ENCODE measurements at places on chromosomes 3 and 15.

- DNase-seq = no peak
These were observed 14.2 kb upstream of the CP start for GRCh38 chr3:149235599-149236424.

DNA sequence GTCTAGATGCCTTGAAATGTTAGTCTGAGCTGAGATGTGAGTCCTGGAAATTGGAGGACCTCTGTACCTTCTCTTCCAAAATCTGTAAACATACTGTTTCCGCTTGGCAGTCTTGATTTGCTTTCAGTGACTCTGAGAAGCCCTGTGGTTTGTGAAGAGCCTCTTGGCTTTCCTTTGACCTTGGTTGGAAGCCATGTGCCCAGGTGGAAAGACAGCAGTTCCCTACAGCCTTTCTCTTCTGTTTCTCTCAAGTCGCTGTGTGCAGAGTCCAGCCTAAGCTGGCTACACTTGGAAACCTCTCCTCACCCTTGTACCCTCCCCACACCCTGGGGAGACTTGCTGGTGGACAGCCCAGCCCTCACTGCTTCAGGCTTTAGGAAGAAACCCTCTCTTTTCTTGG is 129.8 kb upstream of the CTDSPL start:
- DNase-seq = no peak

DNA sequence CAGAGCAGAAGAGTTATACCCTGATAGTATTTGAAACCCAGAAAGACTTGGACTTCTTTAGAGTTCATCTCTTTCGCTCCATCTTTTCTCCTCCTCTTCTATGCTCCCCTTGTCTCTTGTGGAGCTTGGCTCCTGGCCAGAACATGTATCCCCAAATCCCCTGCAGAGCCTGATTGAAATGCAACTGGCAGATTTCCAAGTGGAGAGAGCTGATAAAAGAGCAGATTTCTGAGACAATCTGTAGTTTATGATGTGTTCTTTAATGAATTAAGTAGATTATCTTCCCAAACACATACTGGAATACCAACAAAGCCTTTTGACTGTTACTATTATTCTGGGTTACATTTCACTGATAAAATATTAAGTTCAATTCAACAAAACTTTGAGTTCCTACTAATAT is 33.4 kb downstream of the UNC13C start:
- DNase-seq = no peak

- no peak for DNase-seq
These were observed 150.5 kb upstream of the IQSEC1 start for GRCh38 chr3:13223574-13224237.

GRCh38 chr3:71956069-71956340 is 171.1 kb upstream of the PROK2 start:
- DNase-seq = no peak

GRCh38 chr3:20310629-20311028 is 124.6 kb upstream of the SGO1 start:
- DNase-seq = no peak

DNA sequence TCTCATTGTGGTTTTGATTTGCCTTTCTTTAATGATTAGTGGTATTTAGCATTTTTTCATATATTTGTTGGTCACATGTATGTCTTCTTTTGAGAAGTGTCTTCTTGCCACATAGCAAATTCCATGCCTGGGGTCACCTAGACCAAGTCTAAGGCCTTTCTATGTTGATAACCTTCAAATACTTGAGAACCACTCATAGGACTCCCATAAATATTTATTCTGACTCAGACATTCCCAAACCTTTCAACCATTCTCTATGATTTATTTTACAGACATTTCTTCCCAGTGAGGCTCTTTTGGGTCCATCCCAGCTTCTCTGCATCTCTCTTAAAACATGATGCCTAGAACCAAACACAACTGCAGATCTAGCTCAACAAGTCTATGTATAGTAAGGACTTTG is 69.2 kb downstream of the ATP8B4 start:
- no peak for DNase-seq

- DNase-seq = no peak
These were observed 50.9 kb upstream of the MRPL3 start for GRCh38 chr3:131553495-131554247.

DNA sequence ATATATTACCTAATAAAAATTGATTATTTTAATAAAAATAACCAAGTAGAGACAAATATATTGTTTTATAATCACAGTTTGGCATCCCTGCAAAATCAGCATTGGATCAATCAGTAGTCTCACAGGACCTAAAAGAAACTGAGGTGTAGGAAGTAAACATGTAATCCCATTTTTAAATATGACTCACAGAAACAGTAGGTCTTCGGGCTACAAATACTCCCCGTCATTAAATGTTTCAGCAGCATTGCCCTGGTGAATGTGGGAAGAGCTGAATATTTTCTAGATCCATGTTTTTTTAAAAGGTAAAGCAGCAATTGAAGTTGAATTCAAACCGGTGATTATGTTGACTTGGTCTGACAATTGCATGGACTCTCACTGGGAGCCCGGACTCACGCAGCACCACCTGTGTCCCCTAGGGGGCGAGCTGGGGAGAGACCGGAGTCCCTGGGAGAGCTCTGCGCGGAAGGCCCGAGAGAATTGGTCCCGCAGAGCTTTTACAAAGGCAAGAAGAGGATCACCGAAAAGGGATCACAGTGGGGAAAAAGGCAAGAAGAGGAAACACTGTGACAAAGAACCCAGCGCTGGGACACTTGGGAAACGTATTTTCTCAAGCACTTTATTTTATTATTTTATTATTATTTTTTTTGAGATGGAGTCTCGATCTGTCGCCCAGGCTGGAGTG is 17.2 kb upstream of the USP3 start:
- peak; percentile 82 for DNase-seq

- no peak for DNase-seq
These were observed 774 bp downstream of the IMP3 start for GRCh38 chr15:75639191-75639708.

- DNase-seq = peak; percentile 36
These were observed 6.9 kb upstream of the PPP1R2 start for GRCh38 chr3:195549931-195550519.

GRCh38 chr15:48475600-48476395 is 144.6 kb downstream of the DUT start:
- DNase-seq = no peak

DNA sequence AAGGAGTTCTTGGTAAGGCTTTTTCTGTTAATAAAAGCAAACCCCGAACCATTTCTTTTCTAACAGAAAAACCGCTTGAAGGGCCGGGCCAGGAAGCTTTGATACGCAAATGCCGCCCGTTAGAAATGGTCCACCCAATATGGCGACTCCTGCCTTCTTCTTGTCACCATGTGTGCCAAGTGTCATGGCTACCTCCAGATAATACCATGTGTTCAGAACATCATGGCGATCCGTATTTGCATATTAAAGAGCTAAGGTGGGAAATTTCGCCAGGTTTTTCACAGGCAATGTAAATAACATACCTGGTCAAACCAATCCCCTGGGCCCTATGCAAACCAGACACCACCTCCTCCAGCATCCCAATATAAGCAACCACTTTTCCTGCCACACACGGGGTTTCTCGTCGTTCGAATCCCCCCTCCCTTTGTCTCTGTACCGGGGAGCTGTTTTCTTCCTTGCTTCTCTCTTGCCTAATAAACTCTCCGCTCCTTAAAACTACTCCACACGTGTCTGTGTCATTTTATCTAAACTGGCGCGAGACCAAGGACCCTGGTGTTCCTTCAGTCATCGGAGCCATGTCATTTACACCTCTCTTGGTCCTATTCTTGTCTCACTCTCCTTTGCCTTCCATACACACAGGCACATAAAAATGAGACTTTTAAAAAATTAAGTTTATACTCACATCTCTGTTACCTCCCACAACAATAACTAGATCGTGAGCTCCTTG is 34.5 kb downstream of the NCEH1 start:
- DNase-seq = no peak

GRCh38 chr3:61674596-61674995 is 113.2 kb downstream of the PTPRG start:
- DNase-seq = no peak

GRCh38 chr15:84749111-84749991 is 959 bp downstream of the ZNF592 start:
- peak; percentile 30 for DNase-seq

GRCh38 chr15:49506341-49506740 is 83.3 kb downstream of the FGF7 start:
- no peak for DNase-seq

DNA sequence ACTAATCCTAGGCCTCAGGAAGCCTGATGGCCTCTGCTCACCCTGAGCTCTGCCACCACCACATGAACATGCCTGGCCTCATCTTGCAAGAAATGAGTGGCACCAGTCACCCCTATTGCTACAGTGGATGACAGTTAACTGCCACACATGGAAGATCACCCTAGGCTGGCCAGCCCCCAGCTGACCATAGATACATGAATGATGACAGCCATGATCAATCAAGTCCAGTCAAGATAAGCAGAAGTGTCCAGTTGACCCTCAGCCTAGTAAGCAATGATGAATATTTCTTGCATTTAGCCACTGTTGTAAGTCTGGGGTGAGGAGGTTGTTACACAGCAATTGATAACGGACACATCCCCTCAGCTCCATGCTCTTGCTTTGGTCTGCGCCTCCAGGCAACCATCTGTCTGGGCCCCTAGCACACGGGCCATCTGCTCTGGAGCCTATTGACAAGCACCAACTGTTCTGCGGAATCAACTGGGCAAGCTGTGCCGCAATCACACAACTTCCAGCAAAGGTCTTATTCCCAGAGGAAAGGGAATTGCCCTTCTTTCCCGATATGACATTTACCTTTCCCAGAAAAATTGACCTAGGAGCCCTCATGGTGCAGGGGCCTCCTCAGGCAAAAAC is 2.2 kb upstream of the LYZL4 start:
- DNase-seq = no peak

DNA sequence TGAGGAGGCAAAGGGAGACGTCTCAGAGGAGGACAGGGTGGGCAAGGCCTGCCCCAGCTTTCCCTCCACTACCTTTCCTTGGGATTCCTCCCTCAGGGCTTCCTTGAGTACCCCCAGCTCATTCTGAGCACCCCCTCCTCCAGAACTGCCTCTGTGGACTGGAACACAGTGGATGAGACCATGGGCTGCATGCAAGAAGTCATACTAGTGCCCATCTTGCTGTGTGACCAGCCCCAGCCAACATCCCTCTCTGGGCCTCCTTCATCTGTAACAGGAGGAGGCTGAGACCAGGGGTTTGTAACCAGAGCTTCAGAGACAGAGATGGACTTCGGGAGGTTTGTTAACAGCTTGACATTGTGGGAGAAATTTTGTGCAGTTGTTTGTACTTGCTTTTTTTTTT is 25.6 kb downstream of the FEM1B start:
- no peak for DNase-seq

GRCh38 chr3:70646635-70647034 is 334.2 kb upstream of the MDFIC2 start:
- DNase-seq = no peak

DNA sequence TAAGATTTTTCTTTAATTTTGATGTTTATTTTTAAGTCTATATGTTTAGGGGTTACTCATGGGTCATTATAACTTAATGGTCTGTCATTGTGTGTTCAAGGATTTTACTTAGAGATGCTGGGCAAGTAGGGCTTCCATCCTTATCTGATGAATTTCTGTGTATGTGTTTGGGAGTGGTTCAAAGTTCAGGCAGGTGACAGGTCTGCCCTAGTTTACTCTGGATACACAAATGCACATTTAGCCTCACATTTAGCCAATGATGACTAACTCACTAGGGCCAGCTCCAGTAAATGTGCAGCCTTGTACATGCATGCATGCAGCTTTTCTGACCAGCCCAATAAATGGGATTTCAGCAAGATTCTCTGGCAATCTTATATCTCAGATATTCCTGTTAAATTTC is 554.1 kb downstream of the SI start:
- DNase-seq = no peak

DNA sequence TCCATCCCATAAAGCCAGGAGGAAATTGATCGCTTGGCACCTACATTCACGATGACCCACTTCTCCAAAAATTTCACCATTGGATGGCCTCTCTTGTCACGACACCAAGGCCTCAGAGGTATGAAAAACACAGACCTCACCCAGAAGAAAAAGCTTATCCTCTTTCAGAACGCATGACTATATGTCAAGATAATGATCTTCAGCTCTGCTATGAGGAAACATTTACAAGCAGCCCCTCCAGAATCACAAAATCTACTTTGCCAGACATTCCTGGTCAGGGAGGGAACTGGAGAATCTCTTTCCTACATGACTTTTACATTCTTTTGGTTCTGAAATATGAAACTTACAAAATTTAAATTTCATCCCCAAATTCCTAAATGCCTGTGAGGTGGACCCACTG is 122.7 kb downstream of the WNT5A start:
- DNase-seq = no peak

DNA sequence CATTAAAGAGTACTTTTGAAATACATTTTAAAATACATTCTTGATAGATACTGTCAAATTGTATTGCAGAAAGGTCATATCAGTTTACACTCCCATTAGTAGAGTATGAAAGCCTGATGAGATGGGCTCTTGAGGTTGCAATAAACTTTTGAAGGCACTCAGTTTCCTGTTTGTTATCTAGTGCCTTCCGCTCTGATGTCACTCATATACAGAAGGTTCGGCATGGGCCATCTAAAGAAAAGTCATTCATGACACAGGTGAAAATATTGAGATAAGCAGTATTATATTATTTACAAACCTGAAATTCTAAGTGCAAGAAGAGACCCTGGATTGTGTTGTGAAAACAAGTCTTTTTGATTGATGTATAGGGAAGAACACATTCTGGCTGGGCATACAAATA is 36.5 kb upstream of the DENND4A start:
- no peak for DNase-seq

- DNase-seq = no peak
These were observed 2.6 kb downstream of the LHFPL4 start for GRCh38 chr3:9550999-9551398.

- DNase-seq = no peak
These were observed 28.8 kb upstream of the MAGEF1 start for GRCh38 chr3:184740509-184741258.

DNA sequence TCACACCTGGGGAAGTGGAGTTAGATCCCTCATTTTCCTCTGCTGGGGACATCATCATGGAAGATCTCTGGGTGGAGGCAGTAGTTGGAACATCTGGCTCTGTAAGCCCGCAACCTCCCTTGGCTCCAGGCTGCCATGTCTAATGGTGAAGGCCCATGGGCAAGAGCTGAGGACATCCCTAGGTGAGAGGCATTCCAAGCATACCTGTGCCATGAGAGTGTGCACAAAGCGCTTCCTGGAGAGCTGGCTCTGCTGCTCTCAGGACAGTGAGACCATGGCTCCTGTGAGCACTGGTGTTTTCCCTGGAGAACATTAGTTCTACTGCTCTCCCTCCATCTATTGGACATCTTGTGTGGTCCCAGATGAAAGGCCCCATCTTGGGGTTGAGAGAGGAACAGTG is 7.7 kb downstream of the MAPKAPK3 start:
- no peak for DNase-seq

DNA sequence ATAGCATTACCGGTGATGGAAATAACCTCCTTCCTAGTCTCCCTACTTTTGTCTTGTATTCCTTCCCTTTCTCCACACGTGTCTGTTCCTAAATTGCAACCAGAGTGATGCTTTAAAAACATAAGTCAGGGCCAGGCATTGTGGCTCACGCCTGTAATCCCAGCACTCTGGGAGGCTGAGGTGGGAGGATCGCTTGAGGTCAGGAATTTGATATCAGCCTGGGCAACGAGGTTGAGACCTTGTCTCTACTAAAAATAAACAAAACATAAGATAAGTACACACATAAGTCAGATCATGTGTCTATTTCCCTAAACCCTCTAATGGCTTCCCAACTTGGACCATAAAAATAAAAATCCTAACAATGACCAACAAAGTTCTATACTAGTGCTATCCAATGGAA is 18.4 kb downstream of the ARMC8 start:
- no peak for DNase-seq

All from germinal center (tissue), 1 donor.